Activated naive CD4-positive, alpha-beta T cell (primary cell): ENCODE measurements at places on chromosomes 5 and 9.

DNA sequence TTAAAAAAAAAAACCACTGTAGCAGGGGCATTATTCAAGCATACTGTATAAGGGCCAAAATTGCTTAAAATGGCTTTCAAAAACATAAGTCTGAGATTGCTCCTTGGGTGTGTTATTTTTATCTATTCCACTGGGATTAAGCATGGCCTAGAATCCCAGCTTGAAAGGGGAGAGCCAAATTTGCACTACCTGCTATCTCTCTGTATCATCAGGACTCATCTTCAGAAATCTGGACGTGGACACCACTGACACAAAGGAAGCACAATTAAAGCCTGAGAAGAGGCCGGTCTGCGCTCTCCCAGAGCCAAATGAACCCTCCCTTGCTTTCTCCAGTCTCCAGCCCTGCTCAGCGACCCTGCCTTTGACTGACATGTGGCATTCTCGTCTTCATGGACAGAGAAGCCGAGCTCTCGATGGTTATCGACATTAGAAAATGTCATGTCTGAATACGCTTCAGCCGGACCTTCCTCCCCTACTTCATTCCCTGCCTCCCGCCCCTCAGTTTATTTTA is 151.3 kb downstream of the EBF1 start:
- no peak for DNase-seq

DNA sequence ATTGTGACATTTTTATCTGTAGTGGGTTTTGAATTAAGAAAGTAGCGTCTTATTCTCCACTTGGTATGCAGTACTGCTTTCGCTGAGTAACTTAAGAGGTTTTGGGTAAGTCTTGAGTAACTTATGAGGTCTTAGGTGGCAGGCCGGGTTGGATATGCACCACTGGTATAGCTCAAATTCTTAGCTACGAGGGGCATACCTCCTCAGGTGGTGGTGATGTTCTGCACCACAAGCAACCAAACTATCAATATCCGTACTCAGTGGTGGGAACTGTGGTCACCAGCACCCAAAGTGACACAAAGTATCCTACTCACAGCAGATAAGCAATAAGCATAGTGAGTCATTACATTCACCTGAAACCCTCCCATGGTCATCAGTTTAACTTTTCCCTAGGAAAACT is 13.7 kb downstream of the SMC2 start:
- no peak for DNase-seq

DNA sequence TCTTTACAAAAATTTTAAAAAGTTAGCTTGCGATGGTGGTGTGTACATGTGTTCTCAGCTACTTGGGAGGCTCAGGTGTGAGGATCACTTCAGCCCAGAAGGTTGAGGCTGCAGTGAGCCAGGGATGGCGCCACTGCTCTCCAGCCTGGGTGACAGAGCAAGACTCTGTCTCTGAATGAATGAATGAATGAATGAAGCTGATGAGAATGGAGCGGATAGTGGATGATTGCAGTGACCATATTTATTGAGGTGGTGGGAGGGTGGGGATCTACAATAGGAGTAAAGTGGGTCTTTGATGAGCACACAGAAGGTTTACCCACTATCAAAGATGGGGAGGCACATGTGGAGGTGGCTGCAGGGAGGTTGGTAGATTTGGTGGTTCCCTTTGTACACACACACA is 120.2 kb downstream of the AOPEP start:
- DNase-seq: no peak

DNA sequence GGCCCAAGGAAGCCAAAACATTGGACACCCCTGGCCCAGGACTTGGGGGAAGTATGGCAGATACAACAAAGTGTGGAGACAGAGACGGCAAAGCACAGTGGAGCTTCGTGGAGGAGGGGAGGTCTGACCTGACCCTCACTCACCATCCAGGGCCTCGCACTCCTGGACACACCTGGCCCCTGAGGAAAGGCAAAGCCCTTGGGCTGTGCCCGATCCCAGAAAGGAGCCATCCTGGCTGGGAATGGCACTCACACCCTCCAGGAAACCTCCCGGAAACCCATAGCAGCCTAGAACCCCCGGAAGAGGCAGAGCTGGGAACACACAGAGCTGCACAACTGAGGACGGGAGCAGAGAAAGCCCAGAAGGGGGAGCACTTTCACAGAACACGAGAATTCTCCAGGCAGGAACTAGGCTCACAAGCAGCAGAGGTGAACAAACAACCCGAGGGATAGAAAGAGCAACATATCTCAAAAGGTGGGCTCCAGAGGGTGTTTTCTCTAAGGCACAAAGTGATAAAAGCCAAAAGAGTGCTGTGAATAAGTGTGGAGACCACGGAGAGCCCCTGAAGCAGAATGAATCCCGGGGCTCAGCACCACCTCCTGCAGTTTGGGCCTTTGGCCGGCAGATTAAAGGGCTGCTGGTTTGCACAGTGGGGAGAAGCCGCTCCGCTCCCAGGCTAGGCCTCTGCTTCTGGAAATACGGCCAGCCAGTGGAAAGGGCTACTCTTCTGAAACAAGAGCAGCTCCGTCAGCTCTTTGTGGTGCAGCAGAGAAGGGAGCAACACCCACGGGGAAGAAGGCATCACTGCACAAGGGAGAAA is 108.2 kb downstream of the UBE2R2 start:
- DNase-seq: no peak

GRCh38 chr5:128378196-128378595 is 159.8 kb downstream of the FBN2 start:
- DNase-seq: no peak

DNA sequence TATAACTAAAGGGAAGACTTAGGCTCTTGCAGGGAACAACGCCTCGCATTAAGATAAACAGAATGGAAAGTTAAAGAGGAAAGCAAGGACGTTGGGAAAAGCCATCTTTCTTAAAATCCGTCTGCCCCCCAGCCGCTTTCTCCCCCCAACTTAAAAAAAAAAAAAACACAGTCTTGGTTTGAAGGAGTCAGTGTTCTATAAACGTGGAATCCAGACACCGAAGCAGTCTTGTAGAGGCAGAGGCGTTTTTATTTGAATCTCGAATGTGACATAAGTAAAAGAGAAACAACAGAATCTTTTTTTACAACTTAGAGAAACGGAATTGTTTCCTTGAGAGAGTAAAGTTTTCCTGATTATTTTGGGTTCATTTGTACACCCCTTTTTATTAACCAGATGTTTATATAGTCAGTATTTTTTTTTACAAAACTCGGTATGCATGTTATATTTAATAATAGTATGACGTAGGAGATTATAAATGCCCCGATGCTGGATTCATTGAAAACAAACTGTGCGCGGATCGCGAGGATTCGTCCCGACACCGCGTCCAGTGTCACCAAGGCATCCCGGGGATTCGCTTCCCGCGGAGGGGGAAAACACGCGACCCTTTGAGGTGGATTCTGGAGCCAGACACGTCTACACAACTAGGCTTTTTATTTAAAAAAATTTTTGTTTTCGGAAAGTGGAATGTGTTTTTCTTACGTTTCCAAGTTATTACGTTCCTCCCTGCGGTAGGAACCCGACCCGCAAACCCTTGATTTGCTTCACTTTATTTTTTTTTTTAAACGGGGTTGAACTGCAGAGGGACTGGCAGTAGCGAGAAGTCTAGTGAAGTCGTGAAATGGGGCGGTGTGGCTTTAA is 6.7 kb downstream of the PTCH1 start:
- DNase-seq: no peak

- no peak for DNase-seq
These were observed 49.1 kb upstream of the SUB1 start for GRCh38 chr5:32536246-32536645.

GRCh38 chr9:2727374-2727773 is 10.1 kb downstream of the KCNV2 start:
- no peak for DNase-seq

DNA sequence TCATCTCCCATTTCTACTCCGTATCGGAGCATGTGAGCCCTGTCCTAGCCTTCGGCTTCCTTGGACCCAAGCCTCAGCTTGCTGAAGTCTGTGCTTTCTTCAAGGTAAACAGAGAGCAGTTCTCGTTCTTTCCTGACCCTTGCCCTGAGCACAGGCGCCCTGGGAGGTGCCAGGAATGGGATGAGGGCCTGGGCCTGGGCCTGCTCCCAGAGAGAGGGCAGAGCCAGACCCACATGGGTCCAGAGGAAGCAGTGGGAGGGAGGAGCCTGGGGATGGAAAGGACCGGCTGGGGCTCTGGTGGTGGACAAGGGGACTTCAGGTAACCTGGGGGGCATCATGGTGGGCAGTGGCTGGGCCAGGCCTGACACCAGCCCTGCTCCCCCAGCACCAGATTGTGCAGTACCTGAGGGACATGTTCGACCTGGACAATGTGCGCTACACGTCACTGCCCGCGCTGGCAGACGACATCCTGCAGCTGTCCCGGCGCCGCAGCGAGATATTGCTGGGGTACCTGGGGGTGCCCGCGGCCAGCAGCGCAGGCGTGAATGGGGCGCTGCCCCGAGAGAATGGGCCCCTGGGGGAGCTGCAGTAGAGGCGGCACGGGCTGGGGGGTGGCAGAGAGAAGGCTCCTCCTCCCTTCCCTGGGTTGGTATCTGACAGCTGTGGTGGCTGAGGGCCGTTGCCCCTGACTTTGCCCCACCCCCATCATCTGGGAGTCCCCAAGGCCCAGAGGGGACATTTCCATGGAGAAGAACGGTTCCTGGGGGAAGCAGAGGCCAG is 10.9 kb upstream of the DOLPP1 start:
- DNase-seq: no peak

DNA sequence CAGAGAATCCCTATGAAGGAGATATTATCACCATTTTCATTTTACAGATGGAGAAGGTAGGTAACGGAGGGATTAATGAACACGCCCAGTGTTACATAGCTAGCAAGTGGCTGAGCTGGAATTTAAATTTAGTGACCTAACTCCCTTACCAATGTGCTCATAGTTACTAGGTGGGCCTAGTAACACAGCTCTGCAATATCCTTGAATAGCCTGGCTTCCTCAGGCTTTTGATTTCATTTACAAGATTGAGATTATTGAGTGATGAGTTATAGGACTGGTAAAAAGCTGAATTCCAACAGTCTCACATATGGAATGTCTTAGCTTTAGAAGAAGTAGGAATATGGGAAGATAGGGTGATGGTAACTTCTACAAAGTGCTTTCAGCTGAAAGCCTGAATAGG is 336.3 kb upstream of the KIF2A start:
- DNase-seq: no peak

- DNase-seq: no peak
These were observed 593.9 kb upstream of the GRAMD2B start for GRCh38 chr5:125829349-125829748.

GRCh38 chr9:114652776-114653555 is 4.6 kb downstream of the TEX53 start:
- DNase-seq: no peak

DNA sequence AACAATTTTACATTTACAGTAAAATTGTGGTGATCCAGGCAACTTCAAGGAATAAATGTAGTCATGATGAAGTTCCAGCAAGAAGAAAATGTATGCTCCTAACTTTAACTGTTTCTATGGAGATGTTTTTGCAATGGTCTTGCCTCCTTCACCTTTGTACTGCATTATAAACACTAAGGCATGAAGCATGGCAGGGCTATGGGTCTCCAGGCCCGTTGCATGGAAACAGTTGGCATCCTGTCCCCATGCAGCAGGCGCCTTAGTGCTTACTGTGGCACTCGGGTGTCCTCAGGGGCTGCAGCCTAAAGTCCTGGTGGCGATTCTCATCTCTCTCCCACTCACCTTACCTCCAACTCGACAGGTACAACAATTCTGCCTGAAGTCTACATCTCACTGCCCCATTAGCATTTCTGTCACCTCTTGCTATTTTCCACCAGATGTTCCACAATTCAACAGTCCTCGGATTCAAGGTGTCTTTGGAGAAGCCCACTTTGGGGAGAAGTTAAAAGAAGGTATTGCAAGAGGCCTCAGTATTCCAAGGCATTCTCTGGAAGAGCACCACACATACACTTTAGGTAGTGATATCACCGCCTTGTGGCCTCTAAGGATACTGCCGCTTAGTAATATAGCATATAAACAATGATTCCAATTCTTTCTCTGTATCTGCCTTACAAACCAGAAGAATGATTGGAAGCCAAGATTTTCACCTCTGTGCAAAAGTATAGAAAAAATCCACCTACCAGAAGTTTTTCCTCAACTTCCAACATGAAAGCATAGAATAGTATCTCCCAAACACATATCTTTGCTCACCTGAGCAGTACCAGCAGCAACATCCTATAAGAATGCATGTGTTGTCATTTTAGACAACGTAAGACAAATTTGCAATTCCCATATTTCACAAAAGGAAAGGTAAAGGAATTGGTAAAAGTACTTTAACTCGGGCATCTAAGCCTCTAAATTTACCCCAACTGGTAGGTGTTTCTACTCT is 5.1 kb downstream of the LIFR start:
- no peak for DNase-seq

DNA sequence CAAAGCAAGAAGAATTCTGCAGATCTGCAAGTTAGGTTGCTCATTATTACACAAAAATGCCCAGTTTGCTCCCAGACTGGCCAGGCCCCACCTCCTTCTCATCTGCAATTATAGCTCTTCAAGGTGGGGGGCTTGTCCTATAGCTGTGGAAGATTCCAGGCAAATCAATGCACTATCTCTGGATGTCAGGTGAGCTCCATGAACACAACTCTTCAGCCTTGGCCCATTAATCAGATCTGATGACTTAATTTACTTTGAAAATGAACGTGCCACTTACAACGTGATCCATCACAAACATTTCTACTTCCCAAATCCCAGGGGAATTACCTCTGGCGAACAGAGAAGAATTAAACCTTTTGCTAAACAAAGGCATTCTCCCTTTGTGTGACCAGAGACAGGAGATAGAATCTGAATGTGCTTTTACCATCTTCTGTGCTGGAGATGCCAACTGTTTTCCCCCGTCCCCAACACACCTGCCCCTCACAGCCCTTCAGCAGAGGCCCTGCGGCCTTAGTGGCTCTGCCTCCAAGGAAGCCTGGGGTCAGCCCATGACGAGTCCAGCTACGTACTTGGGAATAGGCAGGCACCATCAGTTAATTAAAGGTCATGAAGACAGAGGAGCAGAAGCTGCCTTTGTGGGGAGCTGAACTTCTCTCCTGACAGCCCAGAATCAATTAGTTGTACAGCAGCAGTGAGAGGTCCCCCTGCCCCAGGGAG is 60.5 kb downstream of the SNX18 start:
- DNase-seq: no peak

DNA sequence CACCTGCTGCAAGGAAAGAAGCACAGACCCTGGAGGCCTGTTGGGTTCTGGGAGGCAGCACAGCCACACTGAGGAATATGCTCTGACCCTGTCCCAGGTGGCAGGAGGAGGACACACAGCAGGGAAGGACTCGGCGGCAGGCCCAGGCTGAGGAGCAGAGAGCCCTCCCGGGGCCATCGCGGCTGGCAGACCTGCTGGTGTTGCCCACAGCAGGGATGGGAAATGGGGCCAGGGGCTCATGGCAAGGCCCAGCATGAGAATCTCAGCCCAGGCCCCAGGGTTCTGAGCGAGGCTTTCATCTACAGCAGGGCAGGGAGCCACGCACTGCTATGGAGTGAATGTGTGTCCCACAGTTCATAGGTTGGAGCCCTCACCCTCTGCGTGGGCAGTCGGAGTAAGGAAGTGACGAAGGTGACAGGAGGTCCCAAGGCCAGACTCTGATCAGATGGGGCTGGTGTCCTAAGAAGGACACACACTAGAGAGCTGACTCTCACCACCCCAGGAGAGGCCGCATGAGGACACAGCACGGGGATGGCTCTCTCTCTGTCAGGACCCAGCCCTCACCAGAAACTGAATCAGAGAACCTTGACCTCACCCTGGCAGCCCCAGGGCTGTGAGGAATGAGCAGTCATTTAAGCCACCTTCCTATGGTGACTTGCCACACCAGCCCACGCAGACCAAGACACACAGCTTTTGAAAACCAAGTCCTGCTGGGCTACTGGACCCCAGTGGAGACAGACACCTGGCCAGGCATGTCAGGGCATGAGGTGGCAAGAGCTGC is 10.3 kb upstream of the GPSM1 start:
- DNase-seq: no peak
